ENCODE measurements at places on chromosomes 4 and X. TPM values are rescaled to one million over a fixed set of nuclear protein-coding genes. Genes with fewer than 3 reads are reported as not detected.
A peak's percentile ranks its signal among the peaks of the same experiment; 100 is the strongest.

Gene LONRF3
- 2.2 TPM for total RNA-seq

Gene FGB
- not detected for total RNA-seq

DNA sequence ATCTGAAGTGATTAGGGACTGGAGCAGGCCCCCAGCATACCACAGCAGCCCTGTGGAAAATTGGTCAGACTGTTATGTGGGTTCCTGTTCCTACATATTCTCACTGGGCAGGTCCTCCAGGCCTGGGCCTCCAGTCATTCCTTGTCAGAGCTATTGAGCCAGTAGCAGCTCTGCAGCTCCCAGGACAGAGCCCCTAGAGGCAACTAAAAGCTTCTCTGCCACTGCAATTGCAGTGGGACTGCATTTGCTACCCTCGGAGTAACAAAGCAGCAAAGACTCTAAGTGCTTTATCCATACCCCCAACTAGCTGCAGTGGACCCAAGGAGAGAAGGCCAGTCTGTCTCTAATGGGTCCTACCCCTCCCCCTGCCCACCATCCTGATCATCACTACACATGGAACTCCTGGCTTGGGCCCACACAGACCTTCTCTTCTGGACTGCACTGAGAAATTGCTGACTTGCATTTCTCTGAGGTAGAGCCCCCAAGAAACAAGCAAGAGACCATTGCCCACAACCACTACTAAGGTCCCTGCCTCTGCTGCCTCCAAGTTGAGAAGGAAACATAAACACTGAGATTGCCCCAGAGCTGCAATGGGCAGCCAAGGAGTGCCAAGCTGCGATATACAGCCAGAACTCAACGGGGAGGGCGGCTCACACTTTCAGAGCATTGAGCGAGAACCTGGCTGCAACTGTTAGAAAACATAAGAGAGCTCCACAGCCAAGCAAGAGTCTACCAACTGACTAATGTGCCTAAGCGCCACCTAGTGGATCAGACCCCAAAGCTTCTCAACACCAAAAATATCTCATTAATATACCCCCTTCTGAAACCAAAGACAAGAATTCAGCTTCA lies 738.7 kb upstream of the NDST4 start:
- peak; percentile 39 for DNase-seq

DNA sequence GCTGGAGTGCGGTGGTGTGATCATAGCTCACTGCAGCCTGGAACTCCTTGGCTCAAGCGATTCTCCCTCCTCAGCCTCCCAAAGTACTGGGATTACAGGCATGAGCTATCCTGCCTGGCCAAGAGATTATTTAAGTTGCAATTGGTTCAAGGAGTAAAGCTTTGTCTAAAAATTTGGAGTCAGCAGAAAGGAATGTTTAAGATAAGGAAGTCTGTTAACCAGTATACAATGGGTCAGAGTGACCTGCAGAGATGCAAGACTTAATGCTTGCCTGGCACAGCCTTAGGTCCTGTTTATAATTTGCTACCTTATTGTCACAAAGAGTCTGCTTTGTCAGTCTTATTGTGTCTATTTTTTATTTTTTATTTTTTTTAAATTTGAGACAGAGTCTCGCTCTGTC lies 826.2 kb downstream of the NLGN4X start:
- DNase-seq: no peak

GRCh38 chr4:141121768-141122454 lies 11.4 kb downstream of the RNF150 start:
- no peak for DNase-seq

Gene PABPC1L2B
- total RNA-seq: 0.06 TPM

- no peak for DNase-seq
Measured at GRCh38 chr4:89757154-89757719, 79.7 kb downstream of the SNCA start.

GRCh38 chr4:76300012-76300411 lies 6.5 kb upstream of the STBD1 start:
- no peak for DNase-seq

- DNase-seq: no peak
Measured at GRCh38 chr4:25001509-25001908, 29.2 kb downstream of the LGI2 start.

Gene LRAT
- 0.03 TPM for total RNA-seq

GRCh38 chrX:56564164-56564885 lies 898 bp downstream of the UBQLN2 start:
- peak; percentile 22 for DNase-seq
